ENCODE measurements at places on chromosomes 11 and 22. TPM values are rescaled to one million over a fixed set of nuclear protein-coding genes. Genes with fewer than 3 reads are reported as not detected.
A peak's percentile ranks its signal among the peaks of the same experiment; 100 is the strongest.

Gene ARHGAP8
- total RNA-seq = 15.0 TPM

Gene MYRF
- total RNA-seq = 9.2 TPM

DNA sequence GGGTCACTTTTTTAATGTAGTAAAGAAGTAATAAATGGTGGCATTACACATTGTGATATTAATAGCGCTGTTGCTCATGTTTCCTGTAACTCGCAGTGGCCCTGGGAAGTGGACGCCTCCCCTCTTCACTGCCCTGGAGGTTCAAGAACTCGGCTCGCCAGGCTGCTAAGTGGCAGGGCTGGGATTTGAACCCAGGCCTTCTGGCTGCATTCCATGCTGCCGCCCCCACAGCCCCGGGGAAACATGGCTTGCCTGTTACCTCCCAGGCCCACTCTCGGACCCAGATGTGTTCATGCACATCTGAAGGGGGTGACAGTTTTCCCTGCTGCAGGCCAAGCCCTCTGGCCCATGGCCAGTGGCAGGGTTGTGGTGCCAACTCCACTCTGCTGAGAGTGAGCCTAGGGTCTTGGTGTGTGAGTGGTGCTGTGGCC lies 25.0 kb upstream of the MGAT3 start:
- H3K36me3 ChIP-seq = peaks cover 6% of the 10 kb centered on the region
- peak overlapping the region; percentile 31 for H3K27ac ChIP-seq
- H3K27me3 ChIP-seq = no peaks in the 10 kb centered on the region
- H3K4me1 ChIP-seq = peaks cover 11% of the 10 kb centered on the region
- no peak for DNase-seq
- H3K4me3 ChIP-seq = no peak overlapping the region

DNA sequence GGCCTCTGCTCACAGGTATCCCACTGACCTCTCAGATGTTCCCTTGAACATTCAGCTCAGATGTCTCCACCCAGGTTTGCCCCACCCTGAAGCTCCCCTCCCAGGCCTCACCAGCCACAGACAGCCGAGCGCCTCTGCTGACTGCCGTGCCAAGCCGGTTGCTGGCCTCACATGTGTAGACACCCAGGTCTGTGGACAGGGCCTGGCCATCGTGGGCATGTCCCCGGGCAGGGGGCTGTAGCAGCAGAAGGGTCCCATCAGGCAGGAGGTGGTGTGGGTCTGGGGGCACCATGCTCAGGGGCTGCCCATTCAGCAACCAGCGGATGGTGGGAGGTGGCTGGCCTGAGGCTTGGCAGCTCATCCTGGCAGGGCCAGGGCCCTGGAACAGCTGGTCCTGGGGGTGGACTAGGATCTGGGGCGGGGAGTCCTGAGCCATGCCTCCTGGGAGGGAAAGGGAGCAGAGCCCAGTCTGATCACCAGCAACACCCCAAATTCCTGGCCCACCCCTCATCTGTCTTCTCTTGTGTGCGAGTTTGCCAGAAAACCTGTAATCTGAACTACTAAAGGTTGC lies 759 bp downstream of the ROBO4 start:
- peak overlapping the region; percentile 76 for H3K27ac ChIP-seq
- H3K36me3 ChIP-seq = no peaks in the 10 kb centered on the region
- peaks cover 38% of the 10 kb centered on the region for H3K4me1 ChIP-seq
- no peak overlapping the region for H3K4me3 ChIP-seq

GRCh38 chr11:14357881-14358728 lies 878 bp downstream of the RRAS2 start:
- DNase-seq = peak; percentile 43
- no peaks in the 10 kb centered on the region for H3K4me1 ChIP-seq
- H3K27me3 ChIP-seq = no peaks in the 10 kb centered on the region
- H3K36me3 ChIP-seq = no peaks in the 10 kb centered on the region
- H3K27ac ChIP-seq = peak overlapping the region; percentile 70

DNA sequence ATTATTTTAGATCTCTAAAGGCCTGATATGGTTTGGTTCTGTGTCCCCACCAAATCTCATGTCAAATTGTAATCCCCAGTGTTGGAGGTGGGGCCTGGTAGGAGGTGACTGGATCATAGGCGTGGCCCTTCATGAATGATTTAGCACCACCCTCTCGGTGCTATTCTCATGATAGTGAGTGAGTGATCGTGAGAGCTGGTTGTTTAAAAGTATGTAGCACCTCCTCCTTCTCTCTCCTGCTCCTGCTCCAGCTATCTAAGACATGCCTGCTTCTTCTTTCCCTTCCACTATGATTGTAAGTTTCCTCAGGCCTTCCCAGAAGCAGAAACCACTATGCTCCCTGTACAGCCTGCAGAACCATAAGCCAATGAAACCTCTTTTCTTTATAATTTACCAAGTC lies 114.1 kb downstream of the SERGEF start:
- no peaks in the 10 kb centered on the region for H3K27me3 ChIP-seq
- H3K27ac ChIP-seq = no peak overlapping the region
- H3K4me3 ChIP-seq = no peak overlapping the region
- DNase-seq = no peak

- H3K36me3 ChIP-seq = no peaks in the 10 kb centered on the region
- H3K4me1 ChIP-seq = peaks cover 36% of the 10 kb centered on the region
- DNase-seq = no peak
- no peak overlapping the region for H3K4me3 ChIP-seq
- H3K27ac ChIP-seq = peak overlapping the region; percentile 75
Observed at GRCh38 chr11:114258696-114259095, 37.5 kb upstream of the NNMT start.

DNA sequence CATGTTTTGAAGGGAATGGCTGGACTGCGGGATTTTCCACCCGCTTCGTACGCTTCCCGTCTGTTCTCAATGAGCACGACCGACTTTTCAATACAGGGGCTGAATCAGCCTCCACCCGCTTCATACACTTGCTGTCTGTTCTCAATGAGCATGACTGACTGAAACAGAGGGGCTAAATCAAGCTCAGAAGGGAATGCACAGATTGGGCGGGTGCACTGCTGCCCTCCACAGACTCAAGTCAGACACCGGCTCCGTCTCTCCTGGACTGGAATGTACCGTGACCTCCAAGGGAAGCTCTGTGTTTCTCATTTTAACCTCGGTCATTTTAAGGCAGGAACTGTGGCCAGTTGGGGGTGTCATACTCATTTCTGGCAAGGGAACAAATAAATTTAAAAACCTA lies 48.5 kb downstream of the BRD1 start:
- peaks cover 24% of the 10 kb centered on the region for H3K4me1 ChIP-seq
- H3K4me3 ChIP-seq = no peak overlapping the region
- no peak overlapping the region for H3K27ac ChIP-seq
- no peak for DNase-seq
- no peaks in the 10 kb centered on the region for H3K36me3 ChIP-seq

DNA sequence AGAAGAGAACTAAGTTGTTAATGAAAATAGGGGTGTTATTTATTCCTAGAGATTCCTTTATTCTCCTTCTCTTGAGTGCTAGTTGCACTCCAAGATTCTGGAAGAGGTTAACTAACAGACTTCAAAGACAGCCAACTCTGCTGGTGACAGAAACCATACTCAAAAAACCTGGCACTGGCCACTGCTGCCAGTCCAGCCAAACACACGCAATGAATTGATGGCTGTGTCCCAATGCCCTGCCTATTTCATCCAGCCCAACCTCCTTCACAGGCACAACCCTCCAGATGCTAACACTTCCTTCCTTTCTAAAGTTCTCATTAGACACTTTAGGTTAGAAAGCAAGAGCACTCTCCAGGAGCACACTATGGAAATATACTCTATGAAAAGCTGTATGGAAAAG lies 150.8 kb upstream of the C11orf58 start:
- H3K4me3 ChIP-seq = no peak overlapping the region
- H3K36me3 ChIP-seq = no peaks in the 10 kb centered on the region
- no peak overlapping the region for H3K27ac ChIP-seq
- H3K4me1 ChIP-seq = no peaks in the 10 kb centered on the region
- DNase-seq = no peak

GRCh38 chr22:35530700-35531099 lies 9.9 kb upstream of the RASD2 start:
- H3K36me3 ChIP-seq = no peaks in the 10 kb centered on the region
- H3K4me1 ChIP-seq = no peaks in the 10 kb centered on the region
- H3K27ac ChIP-seq = no peak overlapping the region

All from testis (tissue), 5 donors.